ENCODE measurements at places on chromosomes 16 and 17. TPM values are rescaled to one million over a fixed set of nuclear protein-coding genes. Genes with fewer than 3 reads are reported as not detected.

DNA sequence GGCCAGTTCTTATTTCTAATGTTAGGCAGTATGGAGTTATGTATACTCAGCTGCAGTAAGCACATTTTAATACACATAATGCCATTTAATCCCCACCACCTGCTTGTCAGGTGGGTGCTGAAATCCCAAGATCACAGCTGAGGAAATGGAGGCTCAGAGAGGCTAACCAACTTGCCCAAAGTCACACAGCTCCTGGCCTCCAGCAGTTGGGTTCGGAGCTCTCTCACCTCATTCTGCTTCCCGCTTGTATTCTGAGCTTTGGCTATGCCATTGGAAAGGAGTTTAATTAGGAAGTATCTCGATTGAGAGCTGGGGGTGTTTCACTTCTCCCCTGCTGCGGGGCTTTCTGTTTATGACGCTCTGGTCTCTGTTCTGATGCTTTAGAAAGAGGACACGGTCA is 72.6 kb upstream of the CACNG5 start:
- no peak overlapping the region for H3K4me3 ChIP-seq
- no peak overlapping the region for H3K27ac ChIP-seq
- H3K36me3 ChIP-seq, result no peaks in the 10 kb centered on the region
- H3K4me1 ChIP-seq, result no peaks in the 10 kb centered on the region

DNA sequence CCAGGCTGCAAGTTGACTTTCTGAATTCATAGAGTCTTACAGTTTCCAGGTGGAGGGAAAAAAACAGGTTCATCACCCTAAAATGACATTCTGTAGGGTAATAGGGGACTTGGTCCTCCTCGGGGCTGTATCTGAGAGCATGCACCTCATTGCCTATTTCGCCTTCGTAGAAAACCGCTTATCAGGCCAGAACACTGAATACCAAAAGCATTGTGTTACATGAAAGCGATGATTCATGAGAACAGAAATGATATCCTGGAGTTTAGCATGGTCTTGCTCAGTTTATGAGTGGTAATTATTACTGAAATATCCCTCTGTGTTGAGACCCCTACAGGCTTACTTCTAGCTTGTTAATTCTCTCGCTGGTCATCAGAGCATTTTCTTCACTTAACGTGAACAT is 61.4 kb upstream of the ARHGAP44 start:
- H3K27ac ChIP-seq, result no peak overlapping the region
- DNase-seq, result no peak
- H3K4me1 ChIP-seq, result peaks cover 22% of the 10 kb centered on the region
- H3K27me3 ChIP-seq, result no peaks in the 10 kb centered on the region

DNA sequence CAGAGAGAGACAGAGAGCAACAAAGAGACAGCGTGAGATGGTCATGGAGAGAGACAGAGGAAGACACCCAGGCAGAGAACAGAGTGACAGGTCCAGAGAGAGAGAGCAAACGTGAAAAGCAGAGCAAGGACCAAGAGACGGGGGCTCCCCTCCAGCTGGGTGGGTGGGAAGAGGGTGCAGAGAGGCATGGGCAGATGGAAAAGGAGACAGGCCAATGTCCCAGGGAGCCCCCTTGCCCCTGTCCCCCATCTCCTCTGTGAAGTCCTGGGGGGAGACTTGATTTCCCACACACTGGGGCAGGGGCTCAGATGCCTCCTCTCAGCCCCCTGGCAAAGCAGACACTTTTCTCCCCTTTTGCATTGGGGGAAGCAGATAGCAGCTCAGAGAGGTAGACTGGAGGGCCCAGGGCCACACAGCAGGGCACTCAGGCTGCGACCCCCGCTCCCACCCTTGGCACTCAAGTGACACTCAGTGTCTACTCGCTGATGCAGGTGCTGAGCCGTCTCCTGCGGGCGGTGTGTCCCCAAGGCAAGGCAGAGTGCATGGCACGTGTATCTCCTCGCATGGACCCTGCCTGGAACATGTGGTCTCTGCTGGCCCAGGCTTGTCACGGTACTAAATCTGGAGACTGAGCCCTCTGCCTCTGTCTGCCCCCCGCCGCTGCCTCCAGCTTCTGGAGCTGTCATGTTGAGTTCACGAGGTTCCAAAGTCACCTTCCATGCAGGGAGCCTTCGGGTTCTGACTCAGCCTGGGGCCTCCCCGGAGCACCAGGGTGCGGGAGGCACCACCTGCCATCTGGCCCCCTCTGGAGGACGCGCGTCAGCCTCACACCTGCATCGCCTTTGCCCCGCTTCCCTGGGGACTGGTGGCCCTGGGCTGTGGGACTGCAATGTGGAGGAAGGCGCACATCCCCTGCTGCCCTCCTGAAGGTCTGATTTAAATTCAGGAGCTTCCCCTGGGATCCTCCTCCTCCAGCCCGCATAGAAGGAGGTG is 215.9 kb upstream of the GSE1 start:
- DNase-seq, result no peak
- peaks cover 36% of the 10 kb centered on the region for H3K4me1 ChIP-seq
- no peak overlapping the region for H3K4me3 ChIP-seq
- H3K36me3 ChIP-seq, result no peaks in the 10 kb centered on the region
- H3K27me3 ChIP-seq, result no peaks in the 10 kb centered on the region

DNA sequence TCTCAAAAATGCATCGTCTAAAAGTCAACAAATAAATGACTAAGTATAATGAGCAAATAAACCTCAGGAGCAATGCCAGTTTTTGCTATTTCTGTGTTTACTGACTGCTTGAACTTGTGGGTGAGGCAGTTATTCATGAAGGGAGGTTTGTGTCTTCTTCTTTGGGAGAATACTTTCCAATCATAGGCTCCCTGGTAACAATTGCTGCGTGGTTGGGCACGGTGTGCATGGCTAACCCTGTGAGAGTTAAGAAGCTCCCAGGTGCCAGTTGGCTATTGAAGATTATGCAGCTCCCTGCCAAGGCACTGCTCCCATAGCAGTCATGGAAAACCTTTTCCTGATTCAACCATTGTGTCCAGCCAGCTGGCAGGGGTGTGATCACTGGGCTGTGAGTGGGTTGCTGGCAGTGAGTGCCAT is 775.9 kb upstream of the GOT2 start:
- H3K4me1 ChIP-seq, result no peaks in the 10 kb centered on the region
- no peaks in the 10 kb centered on the region for H3K36me3 ChIP-seq
- no peaks in the 10 kb centered on the region for H3K27me3 ChIP-seq
- no peak overlapping the region for H3K4me3 ChIP-seq
- no peak for DNase-seq

Gene RFWD3
- total RNA-seq, result 35.2 TPM

Data from type B pancreatic cell (in vitro differentiated cells).